ENCODE measurements at places on chromosomes 5 and 9. TPM values are rescaled to one million over a fixed set of nuclear protein-coding genes. Genes with fewer than 3 reads are reported as not detected.

TMEM174 gene
- not detected for total RNA-seq

STK32A gene
- 0.25 TPM for total RNA-seq

DNA sequence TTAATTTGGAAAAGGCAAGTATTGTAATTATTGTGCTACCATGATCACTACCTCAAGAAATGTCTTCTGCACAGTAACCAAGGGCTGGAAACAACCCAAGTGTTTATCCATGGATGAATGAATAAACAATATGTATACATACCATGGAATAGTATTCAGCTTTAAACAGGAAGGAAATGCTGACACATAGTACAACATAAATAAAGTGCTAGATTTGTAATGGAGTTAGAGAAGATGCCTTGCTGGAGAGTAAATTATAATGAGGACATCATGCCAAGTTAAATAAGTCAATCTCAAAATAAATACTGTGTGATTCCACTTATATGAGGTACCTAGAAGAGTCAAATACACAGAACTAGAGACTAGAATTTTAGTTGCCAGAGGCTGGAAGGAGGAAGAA, 160.0 kb downstream of the CCDC192 start:
- peak; percentile 61 for DNase-seq

DNA sequence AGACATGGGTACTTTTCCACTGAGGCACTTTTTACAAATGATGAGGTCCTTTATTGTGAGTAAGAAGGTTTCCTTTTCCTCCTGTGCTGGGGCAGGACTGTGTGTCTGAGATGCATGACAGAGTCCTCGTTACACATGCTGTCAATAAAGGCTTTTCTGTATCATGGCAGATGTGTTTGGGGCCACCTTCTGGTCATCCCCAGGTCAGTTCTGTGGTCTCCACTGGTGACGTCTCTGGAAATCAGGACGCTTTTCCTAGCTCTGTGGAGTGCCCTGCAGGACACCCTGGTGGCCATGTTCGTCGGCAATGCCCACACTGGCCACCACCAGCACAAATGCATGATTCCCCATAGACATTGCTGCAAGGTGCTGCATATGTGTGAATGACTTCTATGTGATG, 2.8 kb downstream of the CMBL start:
- DNase-seq, result peak; percentile 15

DNA sequence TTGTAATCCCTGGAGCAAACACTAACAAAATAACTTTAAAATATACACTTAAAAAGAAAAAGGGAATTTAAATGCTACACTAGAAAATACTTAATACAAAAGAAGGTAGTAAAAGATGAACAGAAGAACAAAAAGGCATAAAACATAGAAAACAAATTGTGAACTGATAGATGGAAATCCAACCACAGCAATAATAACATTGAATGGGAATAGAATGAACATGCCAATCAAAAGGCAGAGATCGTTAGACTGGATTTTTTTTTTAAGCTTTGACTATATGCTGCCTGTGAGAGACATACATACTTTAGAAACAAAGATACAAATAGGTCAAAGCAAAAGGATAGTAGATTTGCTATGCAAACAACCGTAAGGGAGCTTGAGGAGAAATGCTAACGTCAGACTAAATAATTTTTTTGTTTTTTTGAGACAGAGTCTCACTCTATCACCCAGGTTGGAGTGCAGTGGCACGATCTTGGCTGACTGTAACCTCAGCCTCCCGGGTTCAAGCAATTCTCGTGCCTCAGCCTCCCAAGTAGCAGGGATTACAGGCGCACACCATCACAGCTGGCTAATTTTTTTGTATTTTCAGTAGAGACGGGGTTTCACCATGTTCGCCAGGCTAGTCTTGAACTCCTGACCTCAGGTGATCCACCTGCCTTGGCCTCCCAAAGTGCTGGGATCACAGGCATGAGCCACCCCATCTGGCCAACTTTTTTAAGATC, 6.5 kb downstream of the ABO start:
- no peak for DNase-seq

DNA sequence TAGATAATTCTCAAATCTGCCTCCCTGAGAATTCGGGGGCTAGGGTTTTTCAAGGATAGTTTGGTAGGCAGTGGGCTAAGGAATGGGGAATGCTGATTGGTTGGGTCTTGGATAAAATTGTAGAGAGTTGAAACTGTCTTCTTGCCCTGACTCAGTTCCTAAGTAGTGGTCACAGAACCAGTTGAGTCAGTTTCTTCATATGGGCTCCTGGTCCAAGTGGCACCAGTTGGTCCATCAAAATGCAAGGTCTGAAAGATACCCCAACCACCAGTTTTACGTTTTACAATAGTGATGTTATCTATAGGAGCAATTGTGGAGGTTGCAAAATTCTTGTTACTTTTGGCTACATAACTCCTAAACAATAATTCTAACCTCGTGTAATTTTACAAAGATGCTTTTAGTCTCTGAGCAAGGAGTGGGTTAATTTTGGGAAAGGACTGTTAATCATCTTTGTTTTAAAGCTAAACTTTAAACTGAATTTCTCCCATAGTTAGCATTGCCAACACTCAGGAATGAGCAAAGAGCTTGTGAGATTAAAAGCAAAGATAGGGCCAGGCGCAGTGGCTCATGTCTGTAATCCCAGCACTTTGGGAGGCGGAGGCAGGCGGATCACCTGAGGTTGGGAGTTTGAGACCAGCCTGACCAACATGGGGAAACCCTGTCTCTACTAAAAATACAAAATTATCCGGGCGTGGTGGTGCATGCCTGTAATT, 7.7 kb downstream of the CDK7 start:
- no peak for DNase-seq

Measured in dermis microvascular lymphatic vessel endothelial cell (primary cell).